ENCODE measurements at places on chromosomes 1 and 21.
A peak's percentile ranks its signal among the peaks of the same experiment; 100 is the strongest.

DNA sequence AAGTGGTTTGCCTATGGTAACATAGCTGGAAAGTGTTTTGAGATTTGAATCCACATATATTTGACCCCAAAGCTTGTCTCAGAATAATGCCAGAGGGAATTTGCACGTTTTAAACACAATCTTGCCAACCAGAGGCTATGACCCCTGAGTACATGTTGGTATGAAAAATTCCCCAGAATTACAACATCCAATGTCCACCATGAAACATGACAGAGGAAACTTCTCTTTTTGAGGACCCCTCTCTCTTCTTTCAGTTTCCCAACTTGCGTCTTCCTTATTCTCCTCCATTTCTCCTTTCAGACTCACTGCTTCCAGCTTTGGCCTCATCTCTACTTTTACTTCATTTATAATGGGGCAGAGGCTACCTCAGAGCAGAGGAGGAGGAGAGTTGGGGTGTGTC is 5.5 kb upstream of the KCNJ9 start:
- DNase-seq, result no peak

- DNase-seq, result no peak
These were observed 12.3 kb upstream of the LRRC8C start for GRCh38 chr1:89620664-89621063.

DNA sequence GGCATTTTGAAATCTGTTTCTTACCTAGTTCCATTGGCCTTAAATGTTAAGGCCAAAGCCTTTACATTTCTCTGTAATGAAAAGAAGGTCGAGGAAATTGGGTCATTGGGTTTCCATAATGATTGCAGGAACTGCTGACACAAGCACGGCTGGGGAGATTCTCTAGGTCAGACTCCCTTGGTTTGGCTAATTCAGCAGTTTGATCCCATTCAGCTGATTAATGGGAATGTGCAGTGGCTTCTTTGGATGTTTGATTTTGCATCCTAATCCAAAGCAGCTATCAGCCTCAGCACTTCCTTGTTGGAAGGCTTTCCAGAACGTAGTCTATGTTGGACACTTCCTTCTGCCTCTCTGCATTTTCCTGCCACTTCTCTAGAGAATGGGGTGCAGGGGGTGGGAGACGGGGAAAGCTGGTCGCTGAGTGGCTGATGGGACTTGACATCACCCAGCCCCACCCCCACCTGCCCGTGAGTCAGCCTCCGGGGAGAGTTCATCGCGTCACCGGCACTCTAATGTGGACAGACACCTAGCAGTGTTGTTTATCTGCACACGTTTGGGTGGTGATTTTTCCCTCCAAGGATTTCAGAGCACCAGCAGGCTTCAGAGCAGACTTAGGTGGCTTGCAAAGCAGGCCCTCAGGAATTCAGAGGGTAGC is 5.4 kb downstream of the PSEN2 start:
- no peak for DNase-seq

GRCh38 chr1:207097871-207098324 is 6.1 kb upstream of the C4BPA start:
- DNase-seq, result no peak

GRCh38 chr1:234598974-234599616 is 10.9 kb downstream of the IRF2BP2 start:
- DNase-seq, result no peak

GRCh38 chr1:153532769-153533599 is 2.8 kb downstream of the S100A6 start:
- peak; percentile 64 for DNase-seq

DNA sequence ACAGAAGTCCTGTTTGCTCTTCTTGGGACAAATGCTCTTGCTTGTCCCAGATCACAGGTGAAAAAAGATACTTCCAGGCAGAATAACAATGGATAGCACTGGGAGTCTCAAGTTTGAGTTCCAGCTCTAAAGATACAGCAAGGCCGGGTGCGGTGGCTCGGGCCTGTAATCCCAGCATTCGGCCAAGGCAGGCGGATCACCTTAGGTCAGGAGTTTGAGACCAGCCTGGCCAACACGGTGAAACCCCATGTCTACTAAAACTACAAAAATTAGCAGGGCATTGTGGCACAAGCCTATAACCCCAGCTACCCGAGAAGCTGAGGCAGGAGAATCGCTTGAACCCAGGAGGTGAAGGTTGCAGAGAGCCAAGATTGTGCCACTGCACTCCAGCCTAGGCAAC is 337.6 kb downstream of the SMYD3 start:
- no peak for DNase-seq

Measured in T1000 (cell line).